ENCODE measurements at places on chromosomes 4 and X. TPM values are rescaled to one million over a fixed set of nuclear protein-coding genes. Genes with fewer than 3 reads are reported as not detected.

The SPIN2B gene
- total RNA-seq, result 14.0 TPM

The RS1 gene
- total RNA-seq, result not detected

The ADH1B gene
- not detected for total RNA-seq

The MSANTD1 gene
- 2.6 TPM for total RNA-seq

- DNase-seq, result no peak
Measured at GRCh38 chr4:27293831-27294230, 433.2 kb downstream of the STIM2 start.

DNA sequence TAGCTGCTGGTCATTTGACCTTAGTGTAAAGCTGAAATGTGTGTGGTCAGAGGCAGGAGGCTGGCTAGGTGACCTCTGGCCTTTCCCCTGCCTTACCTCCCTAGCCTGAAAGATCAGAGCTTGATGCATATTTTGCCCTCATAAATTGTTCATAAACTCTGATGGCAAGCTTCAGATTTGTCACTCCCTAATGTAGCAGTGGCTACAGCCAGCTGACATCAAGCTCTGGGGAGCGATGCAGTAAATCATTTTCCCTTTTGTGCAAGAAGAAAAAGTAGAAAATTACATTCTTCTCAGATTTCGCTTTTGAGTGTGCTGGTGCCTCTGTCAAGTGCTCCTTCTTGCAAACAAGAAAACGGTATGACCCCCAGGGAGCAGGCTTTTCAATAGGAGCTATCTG, 87.7 kb upstream of the MAGEA4 start:
- DNase-seq, result no peak

- DNase-seq, result no peak
Measured at GRCh38 chr4:144090744-144091143, 49.8 kb downstream of the GYPA start.

- no peak for DNase-seq
Measured at GRCh38 chrX:14356401-14356800, 172.9 kb upstream of the GLRA2 start.

- DNase-seq, result no peak
Measured at GRCh38 chrX:19152762-19153161, 30.5 kb upstream of the ADGRG2 start.

DNA sequence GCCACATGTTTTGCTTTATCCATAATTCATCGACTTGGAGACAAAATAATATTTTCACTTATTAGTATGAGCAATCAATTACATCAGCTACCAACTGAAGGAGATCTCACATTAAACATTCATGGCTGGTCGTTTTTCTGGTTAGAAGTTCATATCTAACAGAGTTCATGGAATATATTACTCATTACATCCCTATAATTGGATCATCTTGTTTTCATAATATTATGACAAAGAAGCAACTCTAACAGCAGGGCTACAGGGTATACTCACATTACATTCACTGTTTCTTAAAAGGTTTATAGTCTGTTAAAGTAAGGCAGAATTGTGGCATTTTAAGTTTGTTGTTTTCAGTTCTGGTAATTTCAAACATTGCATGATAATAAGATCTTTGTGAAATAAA, 33.0 kb downstream of the GSTCD start:
- no peak for DNase-seq

- DNase-seq, result no peak
Measured at GRCh38 chr4:186685767-186686183, 37.9 kb downstream of the FAT1 start.

DNA sequence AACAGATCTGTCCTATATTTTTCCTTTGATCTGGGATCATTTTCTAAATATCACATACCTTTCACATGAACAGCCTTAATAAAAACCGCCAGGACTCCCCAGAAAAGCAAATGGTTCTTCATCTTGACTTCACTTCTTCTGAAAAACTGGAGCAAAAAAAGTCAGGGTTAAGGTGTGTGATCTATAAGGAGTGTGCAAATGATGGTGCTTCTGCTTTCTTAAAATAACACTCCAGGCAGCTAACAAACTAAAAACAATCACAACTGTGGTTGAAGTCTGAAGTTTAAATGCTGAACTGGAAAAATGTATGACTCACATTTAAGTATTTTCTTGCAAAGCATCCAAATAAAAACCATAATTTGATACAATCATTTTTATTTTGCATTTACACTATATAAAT, at the start of gene JCHAIN:
Gene JCHAIN, minus strand, starts transcription at position 140 of the 400 bp plus-strand sequence. Its CDS starts 18 bp downstream, at position 122.
- no peak for DNase-seq

GRCh38 chr4:161393602-161394001, 770.2 kb downstream of the FSTL5 start:
- DNase-seq, result no peak

DNA sequence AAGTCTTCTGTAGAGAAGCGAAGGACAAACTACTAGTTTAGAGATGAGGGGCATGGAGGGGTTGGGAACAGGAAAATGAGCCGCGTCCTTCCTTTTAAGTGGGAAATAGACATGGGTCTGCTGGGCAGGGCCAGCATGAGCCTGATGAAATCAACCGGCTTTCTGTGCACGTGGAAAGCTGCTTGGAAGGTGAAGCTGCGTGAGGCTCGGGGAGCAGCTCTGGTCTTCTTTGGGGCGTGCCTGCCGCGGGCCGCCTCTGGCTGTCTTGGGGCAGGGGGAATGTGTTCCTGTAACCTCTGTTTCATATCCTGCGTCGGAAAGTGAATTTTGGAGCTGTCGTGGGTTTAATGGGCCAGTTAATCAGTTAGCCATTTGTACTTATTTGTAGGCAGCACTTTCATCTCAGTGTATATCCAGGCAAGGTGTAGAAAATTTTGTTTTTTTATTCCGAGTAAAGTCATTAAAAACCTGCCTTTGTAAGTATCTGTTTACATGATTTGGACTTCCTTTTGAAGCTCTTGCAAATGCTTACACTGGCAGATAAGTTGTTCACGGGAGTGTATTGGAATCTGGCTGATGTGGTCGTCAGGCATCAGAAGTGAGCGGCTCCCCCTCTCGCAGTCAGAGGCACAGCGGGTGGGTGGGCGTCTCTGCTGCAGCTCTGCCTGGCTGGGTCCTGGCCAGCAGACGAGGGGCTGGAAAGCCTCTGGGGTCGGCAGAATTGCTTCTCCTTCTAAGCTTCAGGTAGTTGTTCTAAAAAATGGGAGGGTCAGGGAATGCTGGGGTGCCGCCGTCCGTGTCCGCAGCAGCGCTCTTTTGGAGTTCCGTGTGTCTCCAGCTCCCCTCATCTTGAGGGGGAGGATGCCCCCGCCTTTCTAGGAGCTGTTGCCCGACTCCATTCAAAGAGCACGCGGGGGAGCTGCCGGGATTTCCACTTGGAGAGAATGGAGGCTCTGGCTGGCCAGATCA, 70.5 kb upstream of the HGFAC start:
- no peak for DNase-seq

GRCh38 chr4:138174981-138175794, 67.0 kb downstream of the SLC7A11 start:
- no peak for DNase-seq

DNA sequence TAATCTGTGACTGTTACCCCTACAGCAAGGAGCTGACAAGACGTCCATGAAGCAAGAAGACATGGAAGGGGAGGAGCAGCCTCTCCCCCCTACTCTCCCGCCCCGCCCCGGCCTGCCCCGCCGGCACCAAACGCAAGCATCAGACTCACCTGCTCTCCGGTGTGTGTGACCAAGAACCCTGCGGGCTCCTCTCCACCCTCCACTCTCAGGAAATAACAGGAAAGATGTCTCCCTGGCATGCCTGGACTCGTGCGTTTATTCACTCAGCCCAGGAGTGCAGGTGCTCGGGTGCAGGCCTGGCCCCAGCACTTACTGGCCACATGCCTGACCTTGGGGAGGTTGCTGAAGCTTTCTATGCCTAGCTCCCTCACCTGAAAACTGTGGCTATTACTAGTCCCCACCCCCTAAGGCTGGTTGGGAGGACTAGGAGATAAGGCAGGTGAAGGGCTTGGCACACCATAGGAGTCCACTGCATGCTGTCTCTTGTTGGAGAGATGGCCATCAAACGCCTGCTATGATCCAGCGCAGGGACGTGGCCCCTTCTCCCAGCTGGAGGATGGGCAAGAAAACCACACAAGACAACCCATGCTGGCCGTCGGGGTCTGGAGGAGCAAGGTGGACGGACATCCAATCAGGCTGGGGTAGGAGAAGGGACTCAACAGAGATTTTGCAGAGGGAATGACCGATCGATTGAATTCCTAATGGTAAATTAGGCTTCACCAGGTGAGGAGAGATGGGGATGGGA, 34.9 kb upstream of the CLDN24 start:
- no peak for DNase-seq

- DNase-seq, result no peak
Measured at GRCh38 chrX:33138677-33139249, 72.6 kb downstream of the DMD start.

GRCh38 chrX:50876551-50876950, 34.0 kb upstream of the BMP15 start:
- DNase-seq, result no peak

- DNase-seq, result no peak
Measured at GRCh38 chr4:1462768-1463075, 56.5 kb upstream of the NKX1-1 start.

- DNase-seq, result no peak
Measured at GRCh38 chr4:83362492-83363329, 28.1 kb upstream of the HPSE start.

DNA sequence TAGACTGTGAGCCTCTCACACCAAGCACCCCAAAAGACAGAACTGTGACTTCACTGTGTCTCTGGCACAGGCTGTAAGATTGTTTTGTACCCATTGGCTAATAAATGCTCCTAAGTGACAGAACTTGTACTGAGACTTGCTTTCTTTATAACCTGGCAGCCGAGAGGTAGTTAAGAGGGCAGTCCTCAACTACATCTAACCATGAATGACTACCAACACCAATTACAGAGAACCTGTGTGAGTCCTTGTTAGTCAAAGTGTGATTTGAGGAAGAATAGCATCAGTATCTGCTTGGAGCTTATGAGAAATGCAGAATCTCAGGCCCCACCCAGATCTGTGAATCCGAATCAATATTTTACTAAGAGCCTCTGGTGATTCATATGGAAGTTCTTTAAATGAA, 154.0 kb upstream of the FTHL17 start:
- no peak for DNase-seq

DNA sequence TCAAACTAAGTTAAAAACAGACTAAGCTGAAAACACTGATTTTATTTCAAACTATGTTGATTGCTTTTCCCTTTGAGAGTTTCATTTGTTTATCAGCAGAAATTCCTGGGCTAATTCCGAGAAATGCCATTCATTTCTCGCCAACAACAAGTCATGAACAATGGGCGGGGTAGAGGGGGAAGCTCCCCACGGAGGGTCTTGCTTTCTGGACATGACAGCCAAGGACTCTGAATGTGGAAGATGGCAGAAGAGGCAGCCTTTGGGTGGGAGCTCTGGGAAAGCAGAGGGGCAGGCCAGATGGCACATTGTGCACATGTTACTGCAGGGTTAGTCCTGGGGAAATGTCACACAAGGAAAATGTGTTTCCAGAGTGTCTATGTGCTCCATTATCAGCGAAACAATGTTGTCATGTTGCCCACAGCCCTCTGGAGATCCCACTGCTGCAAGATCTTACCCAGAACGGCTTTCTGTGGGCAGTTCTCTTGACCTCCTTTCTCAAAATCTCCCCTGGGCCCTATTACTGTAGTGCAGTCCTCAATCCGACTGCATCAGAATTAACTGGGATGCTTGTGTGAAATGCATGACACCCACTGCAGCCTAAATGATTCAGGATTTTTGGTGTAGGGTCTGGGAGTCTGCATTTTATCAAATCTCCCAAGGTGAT, 45.0 kb downstream of the CHRDL1 start:
- no peak for DNase-seq

DNA sequence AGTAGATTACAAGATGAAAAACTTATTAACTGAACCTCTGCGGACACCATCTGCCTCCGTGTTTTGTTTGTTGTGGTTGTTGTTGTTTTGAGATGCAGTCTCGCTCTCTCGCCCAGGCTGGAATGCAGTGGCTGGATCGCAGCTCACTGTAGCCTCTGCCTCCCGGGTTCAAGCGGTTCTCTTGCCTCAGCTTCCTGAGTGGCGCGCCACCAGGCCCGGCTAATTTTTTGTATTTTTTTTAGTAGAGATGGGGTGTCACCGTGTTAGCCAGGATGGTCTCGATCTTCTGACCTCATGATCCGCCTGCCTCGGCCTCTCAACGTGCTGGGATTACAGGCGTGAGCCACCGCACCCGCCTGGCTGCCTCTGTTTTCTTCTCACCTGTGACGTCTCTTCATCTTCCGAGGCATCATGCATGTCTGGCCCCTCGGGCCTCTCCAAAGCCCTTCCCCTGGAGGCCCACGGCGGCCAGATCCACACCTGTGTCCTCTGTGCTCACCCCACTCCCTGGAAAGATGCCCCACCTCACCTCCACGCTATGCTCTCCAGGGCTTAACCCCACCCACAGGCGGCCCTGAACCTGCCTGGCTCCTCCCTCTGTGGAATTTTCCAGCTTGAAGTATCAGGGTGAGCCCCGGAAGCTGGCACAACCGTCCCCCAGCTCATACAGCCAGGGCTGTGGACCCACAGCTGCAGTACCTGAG, 77.0 kb upstream of the MXD4 start:
- DNase-seq, result no peak

- no peak for DNase-seq
Measured at GRCh38 chr4:92421920-92422319, 118.2 kb downstream of the GRID2 start.

DNA sequence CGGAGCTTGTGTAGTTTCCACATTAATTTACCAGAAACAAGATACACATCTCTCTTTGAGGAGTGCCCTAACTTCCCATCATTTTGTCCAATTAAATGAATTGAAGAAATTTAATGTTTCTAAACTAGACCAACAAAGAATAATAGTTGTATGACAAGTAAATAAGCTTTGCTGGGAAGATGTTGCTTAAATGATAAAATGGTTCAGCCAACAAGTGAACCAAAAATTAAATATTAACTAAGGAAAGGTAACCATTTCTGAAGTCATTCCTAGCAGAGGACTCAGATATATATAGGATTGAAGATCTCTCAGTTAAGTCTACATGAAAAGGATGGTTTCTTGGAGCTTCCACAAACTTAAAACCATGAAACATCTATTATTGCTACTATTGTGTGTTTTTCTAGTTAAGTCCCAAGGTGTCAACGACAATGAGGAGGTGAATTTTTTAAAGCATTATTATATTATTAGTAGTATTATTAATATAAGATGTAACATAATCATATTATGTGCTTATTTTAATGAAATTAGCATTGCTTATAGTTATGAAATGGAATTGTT, at the start of gene FGB:
Gene FGB, plus strand, starts transcription at position 315 of the 558 bp plus-strand sequence. Its CDS starts 8 bp downstream, at position 323.
- no peak for DNase-seq

DNA sequence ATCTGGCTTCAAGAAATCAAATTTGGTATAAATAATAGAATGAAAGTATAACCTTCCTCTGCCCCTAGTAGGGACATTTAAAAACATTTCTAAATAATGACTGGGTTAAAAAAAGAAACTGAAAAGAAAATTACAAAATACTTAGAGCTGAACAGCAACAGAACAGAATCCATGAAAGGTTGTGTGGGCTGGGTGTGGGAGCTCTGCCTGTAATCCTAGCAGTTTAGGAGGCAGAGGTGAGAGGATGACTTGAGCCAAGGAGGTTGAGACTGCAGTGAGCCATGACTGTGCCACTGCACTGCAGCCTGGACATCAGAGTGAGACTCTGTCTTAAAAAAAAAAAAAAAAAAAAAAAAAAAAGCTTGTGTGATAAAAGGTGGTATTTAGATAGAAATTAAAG, 12.3 kb upstream of the ZFX start:
- DNase-seq, result no peak

Measured in naive thymus-derived CD4-positive, alpha-beta T cell (primary cell).